Stimulated activated CD8-positive, alpha-beta memory T cell treated with anti-CD3 and anti-CD28 coated beads, Interleukin-12 subunit alpha, Interleukin-12 subunit beta, amount 100 ng/mL, for 4 hours (primary cell): ENCODE measurements at places on chromosomes 16 and 17.
A peak's percentile ranks its signal among the peaks of the same experiment; 100 is the strongest.

DNA sequence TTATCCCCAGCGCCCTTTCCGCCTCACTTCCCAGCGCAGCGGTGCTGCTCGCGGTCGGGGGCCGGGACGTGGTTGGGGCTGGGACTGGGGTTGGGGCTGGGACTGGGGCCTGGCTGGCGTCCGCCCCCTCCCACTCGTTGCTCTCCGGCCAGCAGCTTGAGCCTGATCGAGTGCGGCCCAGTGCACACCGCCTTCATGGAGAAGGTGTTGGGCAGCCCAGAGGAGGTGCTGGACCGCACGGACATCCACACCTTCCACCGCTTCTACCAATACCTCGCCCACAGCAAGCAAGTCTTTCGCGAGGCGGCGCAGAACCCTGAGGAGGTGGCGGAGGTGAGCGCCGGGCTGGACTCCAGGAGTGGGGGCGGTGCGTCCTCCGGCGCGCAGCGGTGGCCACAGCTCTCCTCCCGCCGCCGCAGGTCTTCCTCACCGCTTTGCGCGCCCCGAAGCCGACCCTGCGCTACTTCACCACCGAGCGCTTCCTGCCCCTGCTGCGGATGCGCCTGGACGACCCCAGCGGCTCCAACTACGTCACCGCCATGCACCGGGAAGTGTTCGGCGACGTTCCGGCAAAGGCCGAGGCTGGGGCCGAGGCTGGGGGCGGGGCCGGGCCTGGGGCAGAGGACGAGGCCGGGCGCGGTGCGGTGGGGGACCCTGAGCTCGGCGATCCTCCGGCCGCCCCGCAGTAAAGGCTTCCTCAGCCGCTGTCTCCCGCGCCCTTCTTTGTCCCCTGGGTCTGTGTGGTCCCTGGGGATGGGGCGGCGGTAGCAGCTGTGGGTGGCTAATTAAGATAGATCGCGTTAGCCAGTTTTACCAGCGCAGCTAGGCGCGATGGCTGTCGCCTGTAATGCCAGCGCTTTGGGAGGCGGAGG, 1.8 kb downstream of the HSD17B1 start:
- peak; percentile 65 for DNase-seq

DNA sequence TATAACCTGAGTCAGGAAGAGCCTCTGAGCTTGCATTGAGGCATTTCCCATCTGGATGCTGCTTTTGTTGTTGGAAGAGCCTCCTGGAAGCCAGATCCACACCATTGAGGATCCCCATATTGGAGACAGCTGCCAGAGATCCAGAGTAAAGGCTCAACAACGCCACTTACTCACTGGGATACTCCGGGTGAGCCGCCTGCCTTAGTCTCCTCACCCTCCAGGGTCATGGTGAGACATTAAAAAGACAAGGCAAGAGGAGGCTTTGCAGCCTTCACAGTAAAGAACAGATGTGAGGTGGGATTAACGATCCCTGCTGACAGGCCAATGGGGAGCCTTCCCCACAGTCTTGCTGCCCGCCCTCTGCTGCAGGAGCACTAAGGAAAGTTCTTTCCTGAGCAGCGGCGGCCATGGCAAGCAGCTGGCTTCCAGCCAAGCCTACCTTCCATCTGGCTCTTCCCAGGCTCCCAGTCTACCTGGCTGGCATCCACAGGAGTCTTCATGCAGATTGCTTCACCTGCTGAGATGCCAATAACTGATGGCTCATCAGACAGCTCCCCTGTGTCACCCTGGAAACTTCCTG, 198.5 kb downstream of the CYLD start:
- no peak for DNase-seq

DNA sequence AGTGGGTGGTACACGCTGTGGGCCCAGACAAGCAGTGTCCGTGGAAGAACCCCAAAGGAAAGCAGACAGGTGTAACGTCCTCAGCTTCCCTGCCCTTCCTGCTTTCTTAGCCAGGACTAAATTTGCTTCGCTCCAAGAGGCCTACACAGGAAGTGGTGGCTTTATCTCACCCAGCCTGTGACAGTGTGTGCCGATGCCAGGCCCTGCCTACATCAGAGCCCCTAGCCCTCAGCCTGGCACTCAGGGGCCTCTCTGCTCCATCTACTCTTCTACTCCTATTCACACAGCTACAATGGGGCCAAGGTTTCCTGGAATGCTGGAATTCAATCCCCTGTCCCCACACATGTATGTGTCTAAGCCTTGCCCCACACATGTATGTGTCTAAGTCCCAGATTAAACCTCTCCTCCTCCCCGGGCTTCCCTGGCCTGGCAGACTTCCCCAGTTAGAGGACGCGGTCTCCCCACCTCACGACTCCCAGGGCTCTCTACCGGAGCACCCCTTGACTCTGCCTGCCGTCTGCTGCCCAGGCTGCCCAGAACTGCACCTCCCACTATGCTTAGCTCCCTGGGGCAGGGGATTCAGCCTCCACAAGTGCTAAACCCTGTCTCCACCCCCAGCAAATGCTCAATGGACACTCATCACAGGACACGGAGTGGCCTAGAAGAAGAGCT, 8.2 kb downstream of the PGAP3 start:
- no peak for DNase-seq

DNA sequence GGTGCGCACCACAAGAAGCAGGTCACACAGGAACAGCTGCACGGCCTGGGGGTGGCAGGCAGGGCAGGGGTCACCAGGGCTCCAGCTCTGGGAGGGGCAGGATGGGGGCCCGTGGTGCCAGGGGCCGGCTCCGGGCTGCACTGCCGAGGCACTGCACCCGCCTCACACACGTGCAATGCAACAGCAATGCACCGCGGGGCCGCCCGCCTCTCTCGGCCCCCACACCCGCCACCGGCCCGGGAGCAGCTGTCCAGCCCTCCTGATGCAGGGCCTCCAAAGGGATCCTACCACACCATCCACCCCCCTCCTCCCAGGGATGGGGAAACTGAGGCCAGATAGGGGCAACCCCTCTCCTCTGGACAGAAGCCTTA, 23.1 kb downstream of the SREBF1 start:
- DNase-seq = no peak

DNA sequence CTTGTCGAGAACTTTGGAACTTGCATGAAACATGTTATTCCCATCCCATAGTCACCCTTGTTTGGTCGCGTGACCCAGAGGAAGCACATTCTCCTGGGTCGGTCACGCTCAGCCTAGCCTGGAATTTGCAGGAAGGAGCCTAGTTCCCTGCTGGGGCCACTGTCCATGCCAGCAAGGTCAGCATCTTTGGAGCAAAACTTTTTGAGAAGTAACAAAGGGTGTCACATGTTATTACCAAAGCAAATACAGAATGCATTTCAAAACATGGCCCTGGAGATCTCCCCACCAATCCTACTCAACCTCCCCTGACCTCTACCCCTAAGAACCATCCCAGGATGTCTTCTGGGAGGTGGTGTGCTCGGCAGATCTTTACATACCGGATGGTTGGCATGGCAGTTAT, 26.2 kb upstream of the IRF8 start:
- no peak for DNase-seq

GRCh38 chr17:33241390-33241789, 51.7 kb downstream of the ASIC2 start:
- no peak for DNase-seq

GRCh38 chr16:28592979-28593553, 3.8 kb downstream of the SULT1A2 start:
- DNase-seq = no peak

DNA sequence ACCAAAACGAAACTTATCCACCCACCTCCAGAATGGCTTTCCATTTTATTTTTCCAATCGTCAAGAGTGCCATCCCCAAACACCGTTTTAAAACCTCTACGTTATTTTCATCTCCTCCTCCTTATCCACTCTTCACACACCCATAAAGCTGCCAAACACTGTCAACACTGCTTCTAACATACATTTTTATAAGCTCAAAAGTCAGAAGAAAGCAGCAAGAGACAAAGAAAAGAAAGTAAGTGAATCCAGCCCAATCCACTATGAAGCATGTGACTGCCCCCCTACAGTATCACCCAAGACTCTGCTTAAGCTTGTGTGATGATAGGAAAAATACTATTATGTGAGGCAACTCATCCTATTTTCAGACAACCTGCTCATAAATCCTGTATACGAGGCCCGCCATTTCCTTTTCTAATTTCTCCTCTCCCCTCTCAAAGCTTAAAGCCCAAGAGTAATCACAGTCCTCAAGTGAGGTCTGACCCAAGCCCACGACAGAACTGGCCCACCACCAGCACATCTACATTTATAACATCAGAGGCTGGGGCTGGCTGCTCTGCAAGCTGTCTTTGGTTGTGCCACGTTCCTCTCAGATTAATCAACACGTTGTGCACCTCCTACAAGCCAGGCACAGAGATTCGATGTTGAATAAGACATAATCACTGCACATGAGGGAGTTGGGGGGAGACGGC, 16.3 kb downstream of the USP31 start:
- no peak for DNase-seq

DNA sequence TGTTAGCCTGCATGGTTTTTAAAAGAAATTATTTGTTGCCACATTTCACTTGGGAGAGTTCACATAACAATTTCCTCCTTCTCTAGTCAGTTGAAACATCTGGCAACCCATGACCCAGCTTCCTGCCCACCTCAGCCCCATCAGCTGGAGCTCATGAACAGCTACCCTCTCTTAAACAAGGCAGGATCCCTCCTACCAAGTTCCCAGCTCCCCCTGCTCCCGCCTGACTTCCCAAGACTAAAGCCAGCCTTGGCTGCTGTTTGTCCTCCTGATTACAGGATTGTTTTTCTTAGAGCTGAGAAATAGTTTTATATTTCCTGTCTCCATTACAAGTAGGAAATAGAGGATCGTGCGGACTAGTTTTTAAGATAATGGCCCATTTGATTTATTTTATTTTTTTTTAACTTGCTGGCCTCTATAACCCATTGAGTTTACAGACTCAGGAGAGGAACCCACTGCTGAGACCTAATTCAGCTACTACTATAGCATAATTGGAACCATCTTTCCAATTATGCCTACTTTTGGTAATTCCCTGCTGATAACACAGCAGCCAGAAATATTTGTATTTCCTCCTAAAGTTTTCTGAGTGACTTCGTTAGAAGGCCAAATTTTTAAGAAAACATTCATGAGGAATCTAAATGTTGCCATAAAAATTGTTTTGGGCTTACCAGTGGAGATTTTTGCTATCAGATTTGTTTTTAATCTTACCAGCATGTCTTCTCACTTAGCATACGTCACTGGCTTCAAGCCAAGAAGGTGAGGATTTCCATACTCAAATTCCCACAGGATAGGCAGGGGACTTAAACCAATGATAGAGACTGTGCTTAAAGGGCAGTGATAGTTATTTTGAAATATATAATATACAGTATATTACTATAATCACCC, 90.0 kb downstream of the ELAC2 start:
- DNase-seq = no peak

DNA sequence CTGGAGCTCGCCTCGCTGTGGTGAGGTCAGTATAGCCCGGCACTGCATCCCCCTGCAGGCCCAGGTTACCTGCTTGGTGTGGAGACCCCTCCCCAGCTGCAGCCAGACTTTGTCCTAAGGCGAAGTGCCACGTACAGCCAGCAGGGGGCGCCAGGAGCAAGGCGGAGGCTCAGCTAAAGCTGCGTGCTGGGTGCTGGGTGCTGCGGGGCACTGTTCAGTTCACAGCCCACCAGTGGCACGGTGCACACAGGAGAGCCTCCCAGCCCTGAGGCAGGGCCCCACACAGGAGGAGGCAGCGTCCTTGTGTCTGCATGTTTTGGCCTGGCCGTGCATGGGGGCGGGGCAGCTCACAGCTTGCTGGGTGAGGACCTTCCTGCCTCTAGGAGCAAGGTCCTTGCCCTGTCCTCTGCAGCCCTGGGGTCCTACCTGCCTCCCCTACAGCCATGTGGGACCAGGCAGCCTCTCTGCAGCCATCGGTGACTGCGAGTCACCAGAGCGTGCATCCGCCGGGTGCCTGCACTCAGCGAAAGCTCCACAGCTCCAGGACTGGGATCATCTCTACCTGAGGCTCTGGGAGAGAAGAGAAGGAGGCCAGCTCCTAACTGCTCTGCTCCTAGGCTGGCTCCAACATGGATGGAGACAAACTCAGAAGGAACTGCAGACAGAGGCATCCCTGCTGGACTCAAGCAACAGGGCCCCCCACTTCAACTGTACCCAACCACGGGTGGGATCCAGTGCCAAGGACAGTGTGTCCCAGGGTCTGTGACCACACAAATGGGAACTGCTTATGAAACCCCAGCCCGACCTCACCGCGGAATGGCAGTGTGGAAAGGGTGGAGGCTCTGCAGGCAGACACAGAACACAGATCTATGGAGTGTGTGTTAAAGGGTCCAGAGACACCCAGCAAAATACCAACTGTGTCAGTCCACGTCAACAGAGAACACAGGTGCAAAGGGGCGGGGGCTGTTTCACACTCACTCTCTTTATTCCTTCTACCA, 19.0 kb downstream of the SLC7A5 start:
- DNase-seq = no peak

DNA sequence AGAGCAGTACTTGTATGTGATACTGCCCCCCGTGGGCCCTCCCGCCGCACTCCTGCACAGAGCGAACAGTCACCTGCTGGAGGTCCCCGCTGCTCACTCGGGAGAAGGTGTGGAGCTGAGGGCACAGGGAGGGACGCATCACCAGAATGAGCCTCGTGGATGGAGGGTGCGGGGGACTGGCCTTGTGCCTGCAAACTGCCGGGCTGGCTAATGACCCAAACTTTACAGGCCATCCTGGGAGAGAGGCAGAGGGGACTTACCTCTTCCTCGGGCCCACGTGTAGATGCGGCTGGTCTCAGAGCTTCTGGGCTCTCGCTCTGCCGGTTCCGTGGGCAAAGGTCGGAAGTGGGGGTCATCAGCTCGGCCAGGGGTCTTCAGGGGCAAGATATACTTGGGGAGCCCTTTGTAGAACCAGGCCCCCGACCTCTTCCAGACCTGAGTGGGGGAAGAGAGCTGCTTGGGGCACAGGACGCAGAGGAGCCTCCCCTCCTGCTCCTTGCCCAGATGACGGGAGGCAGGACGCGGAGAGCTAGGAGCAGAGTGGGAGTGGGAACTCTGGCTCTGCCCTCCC, 65.5 kb upstream of the DOC2B start:
- no peak for DNase-seq

GRCh38 chr17:12421077-12421476, 244.6 kb upstream of the MYOCD start:
- no peak for DNase-seq

DNA sequence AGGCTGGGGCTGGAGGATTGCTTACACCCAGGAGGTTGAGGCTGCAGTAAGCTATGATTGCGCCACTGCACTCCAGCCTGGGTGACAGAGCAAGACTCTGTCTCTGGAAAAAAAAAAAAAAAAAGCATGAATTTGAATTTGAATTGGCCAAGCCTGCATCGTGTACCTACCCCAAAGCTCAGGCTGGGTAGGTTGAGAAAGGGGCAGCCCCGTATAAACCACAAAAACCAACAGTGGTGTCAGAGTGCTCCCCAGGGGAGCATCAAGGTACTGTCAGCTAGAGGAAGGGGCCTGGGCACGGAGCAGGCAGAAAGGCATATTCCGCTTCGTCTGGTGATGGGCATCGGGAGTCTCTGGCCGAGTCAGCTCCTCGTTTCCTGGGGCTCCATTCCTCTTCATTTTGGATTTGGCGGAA, 40.9 kb downstream of the RAP1GAP2 start:
- no peak for DNase-seq

DNA sequence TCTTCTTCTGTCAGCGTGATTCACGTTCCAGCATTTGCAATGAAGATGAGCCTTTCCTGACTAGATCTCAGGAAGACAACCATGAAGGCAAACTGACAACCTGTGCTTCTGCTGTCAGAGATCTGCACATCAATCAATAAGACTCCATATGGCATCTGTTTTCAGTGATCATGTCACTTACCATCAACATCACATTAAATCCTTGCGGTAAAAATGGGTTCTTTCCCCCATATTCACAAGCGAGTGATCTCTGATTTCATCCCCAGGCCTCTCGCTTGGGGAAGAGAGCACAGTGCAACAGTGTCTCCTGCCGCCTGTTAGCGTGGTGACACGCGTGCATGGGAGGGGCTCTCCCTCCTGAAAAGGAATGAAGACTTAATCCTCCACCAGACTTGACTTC, 11.1 kb downstream of the NACA2 start:
- DNase-seq = no peak
